ENCODE measurements at places on chromosomes 12 and 14.

DNA sequence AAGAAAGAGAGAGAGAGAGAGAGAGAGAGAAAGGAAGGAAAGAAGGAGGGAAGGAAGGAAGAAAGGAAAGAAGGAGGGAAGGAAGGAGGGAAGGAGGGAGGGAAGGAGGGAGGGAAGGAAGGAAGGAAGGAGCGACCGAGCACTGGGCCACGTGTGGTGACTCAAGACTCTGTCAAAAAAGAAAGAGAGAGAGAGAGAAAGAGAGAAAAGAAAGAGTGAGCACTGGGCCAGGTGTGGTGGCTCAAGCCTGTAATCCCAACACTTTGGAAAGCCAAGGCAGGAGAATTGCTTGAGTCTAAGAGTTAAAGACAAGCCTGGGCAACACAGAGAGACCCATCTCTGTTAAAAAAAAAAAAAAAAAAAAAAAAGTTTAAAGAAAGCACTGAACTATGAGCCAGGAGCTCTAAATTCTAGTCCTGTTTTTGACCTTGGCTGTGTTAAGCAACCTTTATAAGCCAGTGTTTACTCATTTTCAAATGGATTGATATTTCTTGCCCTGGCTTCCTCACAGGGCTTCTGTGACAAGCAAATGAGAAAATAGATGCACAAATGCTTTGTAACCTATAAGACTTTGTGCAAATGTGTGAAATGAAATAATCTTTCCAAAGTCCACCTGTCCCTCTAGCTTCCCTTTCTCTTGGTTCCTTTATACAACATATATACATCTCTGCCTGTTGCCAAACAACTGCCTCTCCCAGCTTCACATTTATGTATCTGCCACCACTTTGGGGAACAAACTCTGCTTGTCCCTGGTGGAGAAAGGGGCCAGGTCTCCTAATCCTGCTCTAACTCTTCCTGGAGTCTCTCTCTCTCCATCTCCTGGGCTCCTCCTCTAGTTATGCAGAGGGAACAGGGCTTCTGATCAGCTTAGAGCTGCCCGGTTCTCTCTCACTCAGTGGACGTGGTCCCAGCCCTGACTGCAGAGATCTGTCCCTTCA lies 16.1 kb upstream of the PLEKHG6 start:
- no peak for DNase-seq

DNA sequence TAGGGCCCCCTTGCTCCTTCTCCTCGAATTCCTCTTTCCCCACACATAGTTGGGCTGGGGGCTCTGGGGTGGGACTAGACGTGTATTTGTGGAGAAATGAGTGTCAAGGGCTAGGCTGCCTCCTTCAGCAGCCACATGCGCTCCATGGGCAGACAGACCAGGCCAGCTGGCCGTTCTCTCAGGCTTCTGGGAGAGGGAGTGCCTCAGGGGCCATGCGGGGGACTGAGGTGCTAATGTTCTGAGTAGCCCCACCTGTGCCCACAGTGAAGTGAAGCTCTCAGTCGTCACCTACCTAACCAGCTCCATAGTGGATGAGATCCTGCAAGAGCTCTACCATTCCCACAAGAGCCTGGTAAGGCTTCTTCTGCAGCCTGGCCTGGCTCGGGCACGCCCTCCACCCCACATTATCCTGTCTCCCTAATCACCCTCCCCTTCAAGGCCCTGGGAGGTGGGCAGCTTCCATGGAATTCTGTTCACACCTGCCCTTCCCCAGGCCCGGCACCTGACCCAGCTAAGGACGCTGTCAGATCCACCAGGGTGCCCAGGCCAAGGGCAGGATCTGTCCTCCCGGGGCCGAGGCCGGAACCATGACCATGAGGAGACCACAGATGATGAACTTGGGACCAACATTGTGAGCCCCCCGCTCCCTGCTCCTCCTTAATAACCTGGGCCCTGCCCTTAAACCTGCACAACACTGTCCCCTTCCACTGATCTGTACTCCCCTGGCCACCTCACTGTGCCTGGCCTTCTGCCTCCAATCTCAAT lies 9.0 kb upstream of the CPNE6 start:
- no peak for DNase-seq

- no peak for DNase-seq
Observed at GRCh38 chr12:53757101-53757770, 5.5 kb upstream of the CISTR start.

DNA sequence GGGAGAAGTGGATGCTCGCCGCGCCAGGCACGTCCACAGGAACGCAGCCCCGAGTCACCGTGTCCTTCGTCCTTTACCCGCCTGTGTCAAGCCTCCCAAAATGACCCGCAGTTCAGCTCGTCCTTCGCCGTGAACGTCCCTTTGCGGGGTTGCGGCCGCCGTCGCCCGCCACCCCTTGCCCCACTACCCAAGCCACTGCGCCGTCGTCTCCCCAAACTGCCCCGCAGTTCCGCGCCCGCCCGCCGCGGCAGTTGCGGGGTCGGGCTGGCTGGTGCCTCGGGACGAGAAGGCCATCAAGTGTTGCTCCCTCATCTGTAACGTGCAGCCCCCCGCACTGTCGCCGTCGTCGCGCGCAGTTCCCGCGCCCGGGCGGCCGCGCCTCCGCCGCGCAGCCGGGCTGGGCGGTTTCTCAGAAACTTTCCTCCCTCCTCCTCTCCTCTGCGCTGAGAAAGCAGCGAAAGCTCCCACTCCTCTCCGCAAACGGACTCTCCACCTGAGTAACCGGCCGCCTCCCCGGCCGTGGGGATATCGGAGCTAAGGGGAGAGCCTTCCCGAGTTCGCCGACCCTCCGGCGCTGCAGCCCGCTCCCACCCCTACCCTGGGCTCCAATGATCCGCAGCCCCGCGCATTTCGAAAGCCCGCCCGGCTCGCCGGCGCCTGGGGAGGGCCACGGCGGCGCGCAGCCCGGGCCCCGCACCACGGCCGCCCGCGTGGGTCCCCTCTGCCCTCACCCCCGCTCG lies 6.7 kb downstream of the CDKN1B start:
- no peak for DNase-seq

- no peak for DNase-seq
Observed at GRCh38 chr14:61884711-61885110, 122.5 kb downstream of the SNAPC1 start.

DNA sequence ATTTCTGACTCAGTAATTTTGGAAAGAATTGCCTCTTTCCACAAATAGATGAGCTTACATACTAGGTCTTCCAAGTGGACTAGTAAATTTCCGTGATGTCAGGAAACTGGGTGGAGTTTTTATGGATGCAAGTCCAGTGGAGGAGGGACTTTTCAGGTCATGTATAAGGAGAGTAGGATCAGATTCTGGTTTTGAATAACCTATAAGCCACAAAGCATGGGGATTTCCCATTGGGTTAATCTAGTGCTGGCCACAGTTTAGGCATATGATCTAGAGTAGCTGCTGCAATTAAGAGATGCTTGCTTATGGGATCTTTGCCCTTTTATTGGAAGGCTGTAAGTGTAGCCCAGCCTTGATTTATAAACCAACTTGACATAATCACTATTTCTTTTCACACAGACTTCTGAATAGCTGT lies 33.8 kb downstream of the STK38L start:
- peak; percentile 80 for DNase-seq

DNA sequence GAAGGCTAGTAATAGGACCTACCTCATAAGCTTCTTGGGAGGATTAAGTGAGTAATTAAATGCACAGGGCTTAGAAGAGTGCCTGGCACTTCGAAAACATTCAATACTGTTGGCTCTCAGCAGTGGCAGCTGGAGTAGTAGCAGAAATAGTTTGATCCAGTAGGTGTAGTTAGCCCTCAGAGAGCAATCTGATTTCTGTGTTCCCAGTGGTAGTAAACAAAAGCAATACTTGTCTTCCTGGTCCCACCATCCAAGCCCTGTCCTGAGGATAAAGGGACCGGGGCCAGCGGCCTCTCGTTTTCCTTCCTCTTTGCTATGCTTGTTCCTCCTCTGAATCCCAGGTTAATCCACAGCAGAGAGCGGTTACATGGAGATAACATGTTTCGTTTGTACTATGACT lies 131.6 kb downstream of the SAMD4A start:
- DNase-seq: no peak

- DNase-seq: no peak
Observed at GRCh38 chr12:59357811-59358210, 238.0 kb upstream of the SLC16A7 start.

DNA sequence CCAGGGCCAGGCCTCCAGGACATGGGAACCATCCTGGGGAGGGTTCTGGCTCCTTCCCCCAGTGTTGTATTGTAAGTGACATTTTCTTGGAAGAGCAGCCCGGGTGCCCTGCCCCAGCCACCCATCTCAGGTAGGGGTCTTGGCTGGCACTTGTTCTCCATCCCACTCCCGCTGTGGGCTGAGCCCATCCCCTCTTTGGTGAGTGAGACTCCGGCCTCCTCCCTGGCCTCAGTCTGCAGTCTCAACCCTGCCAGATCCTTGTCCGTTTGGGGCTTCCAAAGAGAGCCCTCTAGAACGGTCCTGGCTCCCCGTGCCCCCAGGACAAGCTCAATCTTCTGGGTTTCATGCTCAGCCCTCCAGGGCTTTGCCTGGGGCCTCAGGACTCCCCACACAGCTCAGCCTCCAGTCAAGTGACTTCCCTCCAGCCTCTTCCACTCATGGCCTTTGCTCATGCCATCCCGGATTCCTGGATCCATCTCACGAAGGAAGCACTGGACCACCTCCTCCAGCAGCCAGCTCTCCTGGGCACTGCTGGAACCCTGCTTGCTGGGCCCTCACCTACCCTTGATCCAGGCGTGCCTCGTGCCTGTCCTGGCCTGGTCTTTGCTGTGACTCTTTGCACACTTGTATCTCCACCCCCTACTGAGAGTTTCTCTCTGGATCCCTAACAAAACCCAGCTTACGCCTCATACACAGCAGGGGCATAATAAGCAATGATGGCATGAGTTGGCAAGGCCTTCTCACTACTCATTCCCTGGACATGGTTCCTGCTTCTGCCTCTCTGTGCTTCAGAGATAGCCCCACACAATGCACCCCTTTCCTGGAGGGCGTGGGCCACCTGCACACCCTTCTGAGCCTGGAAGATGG lies 297.4 kb upstream of the RTL1 start:
- DNase-seq: no peak
